AG04450 (cell line): ENCODE measurements at places on chromosomes 1 and 21. TPM values are rescaled to one million over a fixed set of nuclear protein-coding genes. Genes with fewer than 3 reads are reported as not detected.

Gene ASCL5
- polyA plus RNA-seq, result not detected in 2 replicates

Gene FMOD
- polyA plus RNA-seq, result 5.4 and 6.6 TPM in 2 replicates

Gene VWA5B1
- polyA plus RNA-seq, result not detected in 2 replicates

DNA sequence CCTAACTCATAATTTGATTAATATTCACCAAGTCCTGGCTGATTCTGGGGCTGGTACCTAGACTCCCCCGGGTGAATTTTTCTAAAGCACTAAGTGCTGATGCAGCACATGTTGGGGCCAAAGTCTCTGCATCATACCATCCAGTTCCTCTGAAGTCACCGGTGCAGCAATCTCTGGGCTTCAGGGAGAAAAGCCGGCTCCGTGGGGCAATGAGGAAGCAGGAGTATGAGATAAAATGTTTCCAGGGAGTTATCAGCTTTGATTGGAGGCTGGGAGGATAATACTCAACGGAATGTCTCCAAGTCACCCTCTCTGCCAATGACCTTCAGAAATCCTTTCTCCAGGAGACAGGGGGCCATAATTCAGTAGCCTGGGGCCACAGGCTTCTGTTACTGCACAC lies 1.2 kb downstream of the FCAMR start:
- no peak for DNase-seq

DNA sequence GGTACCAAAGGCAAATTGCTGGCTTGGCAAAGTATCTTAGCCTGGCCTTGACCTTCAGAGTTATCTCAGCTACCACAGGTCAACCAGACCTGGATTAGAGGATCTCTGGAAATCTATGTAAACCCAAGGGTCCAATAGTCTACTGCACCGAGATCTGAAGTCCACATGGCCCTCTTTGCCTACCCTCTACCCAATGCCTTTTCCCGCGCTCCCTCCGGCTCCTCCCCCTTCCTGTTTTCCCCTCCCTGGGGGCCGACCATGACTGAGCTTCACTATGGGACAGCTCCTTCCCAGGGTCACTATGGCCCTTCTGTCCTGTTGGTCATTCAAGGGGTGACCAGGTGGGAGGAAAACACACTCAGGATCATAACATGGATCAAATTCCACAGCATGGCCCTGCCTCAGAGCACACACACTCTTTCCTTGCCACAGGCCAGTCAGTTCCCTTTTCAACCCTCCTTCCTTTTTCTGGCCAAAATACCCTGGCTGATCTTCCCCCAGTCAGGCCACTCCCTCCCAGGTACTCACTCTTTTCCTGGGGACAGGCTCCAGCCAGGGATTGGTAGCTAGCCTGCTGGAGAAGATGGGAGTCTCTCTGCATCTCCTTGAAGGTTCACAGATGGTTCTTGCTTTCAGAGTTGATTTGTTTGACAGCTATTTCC lies 19.1 kb upstream of the TMEM183A start:
- no peak for DNase-seq

DNA sequence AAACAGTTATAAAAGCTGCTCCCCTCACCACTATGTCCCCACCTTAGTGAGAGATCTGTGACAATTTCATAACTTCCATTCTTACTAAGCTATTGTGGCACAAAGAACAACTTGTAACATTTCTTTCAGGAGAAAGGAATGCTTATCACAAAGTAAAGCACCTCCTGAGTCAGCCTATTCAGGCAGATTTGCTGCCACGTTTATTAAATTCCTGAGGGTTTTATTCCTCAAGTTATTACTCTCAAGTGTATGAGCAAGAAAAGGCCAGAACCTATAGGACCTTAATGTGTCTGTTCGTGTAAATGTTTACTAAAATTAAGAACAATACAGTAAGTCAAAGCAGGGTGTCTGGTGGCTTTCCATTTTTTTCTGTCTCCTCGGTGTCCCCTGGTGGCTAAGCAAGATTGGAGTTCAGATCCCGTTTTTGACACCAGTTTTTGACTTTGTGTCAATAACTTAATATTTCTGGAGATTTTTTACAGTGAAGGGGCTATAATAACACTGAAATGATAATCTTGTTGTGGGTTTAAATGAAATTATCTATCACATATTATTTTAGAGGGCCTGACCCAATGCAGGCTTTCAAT lies 1539.6 kb downstream of the BRINP3 start:
- DNase-seq, result no peak

DNA sequence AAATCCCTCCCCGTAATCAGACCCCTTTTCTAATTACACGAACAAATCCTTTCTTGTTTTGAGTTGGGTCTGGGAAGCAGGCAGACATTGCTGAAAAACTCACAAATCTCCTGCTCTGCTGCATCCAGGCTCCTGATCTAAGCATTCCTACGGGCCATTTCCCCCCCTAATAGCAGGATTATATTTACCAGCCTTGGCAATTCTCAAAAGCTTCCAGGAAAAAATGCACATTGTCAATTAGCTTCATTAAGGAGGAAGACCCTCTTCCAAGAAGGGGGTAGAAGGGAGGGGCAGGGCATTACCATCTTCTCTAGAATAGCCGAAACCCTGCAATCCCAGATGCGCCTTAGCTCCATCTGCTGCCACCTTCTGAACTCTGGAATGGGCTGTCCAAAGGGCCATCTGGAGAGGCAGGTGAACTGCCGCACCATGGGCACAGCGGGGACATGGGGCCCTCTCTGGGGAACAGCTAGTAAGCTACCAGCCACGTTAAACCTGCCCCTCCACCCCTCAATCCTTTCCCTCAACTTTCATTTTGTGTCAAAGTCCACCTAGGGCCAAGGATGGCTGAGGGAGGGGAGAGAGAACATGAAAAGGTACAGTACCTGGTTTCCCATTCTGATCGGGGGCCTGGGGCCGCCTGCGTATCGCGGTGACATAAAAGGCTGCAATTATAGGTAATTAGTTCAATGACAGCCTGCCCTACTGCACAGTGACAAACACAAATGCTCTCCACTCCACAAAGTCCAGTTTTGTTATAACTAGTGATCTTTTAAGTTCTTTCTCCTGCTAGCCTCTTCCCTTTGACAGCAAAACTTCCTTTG lies 56.8 kb downstream of the MRPL37 start:
- DNase-seq, result no peak
